ENCODE measurements at places on chromosomes 7 and 10.
A peak's percentile ranks its signal among the peaks of the same experiment; 100 is the strongest.

- DNase-seq, result no peak
These were observed 49.5 kb upstream of the CAPZA2 start for GRCh38 chr7:116812860-116813259.

- DNase-seq, result no peak
These were observed 66.8 kb downstream of the MINDY4 start for GRCh38 chr7:30838008-30838407.

- no peak for DNase-seq
These were observed 77.5 kb downstream of the ARID5B start for GRCh38 chr10:61978965-61979364.

- DNase-seq, result no peak
These were observed 374.3 kb downstream of the GRID1 start for GRCh38 chr10:85992324-85992723.

DNA sequence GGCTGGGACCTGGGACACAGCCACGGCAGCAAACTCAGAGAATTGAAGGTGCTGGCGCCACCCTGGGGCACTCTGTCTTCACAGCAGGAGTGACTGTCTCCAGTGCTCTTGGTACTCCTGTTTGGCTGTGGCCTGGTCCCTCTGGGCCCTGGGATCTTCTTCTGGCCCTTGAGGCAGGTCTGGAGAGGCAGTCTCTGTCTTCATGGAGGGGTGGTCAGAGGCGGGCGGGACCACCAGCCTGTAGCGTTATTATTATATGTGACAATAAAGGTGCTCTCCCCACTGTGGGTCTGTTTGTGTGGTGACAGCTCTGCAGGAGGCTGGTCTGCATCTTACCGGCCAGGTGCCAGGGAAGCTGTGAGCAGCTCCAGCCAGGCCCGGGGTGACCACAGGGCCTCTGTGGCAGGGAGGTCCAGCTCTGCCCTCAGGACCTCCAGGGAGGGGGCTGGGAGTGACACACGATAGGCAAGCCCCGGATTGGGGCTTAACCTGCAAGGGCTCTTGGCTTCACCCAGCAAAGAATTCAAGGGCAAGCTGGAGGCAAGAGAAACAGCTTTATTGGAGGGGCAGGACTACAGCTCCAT is 70.3 kb downstream of the MYL10 start:
- DNase-seq, result no peak

- no peak for DNase-seq
These were observed 34.8 kb upstream of the PITRM1 start for GRCh38 chr10:3207351-3207750.

DNA sequence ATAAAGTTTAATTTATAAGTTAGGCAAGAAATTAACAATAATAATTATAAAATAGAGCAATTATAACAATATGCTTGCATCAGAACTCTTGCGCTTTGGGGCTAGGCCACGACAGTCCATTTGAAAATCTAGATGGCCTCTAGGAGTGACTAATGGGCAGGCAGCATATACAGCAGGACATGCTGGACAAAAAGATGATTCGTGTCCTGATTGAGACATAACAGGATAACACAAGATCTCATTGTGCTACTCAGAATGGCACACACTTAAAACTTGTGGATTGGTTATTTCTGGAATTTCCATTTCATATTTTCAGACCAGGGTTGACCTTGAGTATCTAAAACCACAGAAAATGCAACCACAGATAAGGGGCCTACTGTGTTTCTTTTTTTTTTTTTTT is 27.5 kb downstream of the CTNNA3 start:
- DNase-seq, result no peak

DNA sequence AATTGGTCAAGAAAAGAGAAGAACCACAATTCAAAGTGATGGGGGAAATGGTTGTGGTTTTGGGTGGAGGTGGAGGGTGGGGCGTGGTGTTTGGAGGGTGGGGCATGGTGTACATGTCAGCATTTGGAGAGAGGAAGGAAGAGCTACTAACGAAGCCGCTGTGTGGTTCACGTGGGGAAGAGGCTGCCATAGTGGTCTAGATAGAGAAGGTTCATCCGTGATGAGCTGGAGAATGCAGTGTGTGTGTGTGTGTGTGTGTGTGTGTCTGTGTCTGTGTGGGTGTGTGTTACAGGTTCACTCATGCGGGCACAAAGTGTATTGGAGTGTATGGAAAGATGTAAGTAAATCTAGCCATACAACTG is 6.1 kb upstream of the VCL start:
- peak; percentile 86 for DNase-seq

DNA sequence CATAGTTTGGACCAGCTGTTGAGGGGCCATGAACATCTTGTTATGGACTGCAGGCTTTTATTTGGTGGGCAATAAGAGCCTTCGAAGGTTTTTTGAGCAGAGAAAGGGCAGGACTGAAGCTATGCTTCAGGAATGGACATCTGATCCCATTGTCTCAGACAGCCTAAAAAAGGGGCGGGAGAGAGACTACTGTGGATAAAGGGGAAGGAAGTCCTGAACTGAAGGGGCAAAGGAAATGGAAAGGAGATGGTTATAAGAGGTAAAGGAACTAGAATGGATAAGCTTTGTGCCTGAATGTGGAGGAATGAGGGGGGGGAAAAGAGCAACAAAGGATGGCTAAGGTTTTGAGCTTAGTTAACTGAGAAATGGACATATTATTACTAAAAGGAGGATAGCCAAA is 172.5 kb downstream of the SKAP2 start:
- DNase-seq, result no peak

DNA sequence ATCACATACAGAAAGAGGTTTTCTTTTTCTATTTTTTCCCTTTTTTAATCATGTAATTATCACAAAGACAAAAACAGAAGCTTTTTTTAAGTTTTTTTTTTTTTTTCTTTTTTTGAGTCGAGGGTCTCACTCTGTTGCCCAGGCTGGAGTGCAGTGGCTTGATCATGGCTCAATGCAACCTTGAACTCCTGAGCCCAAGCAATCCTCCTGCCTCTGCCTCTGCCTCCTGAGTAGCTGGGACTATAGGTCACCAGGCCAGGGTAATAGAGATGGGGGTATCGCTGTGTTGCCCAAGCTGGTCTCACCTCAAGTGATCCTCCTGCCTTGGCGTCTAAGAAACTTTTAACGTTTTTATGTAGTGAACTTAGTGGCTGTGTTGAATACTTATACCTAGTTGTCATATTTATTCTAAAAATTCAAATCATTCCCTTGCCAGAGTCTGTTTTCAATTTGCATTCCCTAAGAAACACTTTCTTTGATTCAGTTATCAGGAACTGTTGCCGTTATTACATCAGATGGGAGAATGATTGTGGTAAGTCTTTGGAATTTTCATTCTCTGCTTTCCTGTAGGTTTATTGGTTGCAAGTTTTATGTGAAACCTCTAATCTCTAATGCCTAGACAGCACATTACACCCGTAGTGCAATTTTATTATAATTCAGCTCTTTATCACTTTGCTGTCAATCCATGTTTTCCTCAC is 1.3 kb downstream of the LSM8 start:
- DNase-seq, result no peak

- no peak for DNase-seq
These were observed 52.4 kb downstream of the ARMH3 start for GRCh38 chr10:102003541-102003940.

GRCh38 chr10:42691361-42692120 is 53.2 kb upstream of the ZNF33B start:
- no peak for DNase-seq

- DNase-seq, result no peak
These were observed 20.9 kb downstream of the PARP12 start for GRCh38 chr7:140041659-140042385.

GRCh38 chr10:71860243-71861029 is 9.4 kb upstream of the PSAP start:
- no peak for DNase-seq

- DNase-seq, result no peak
These were observed 461 bp upstream of the HTRA1 start for GRCh38 chr10:122460891-122461293.

GRCh38 chr7:22219036-22219435 is 137.9 kb downstream of the RAPGEF5 start:
- no peak for DNase-seq

GRCh38 chr7:16083931-16084330 is 337.4 kb downstream of the CRPPA start:
- DNase-seq, result no peak

- no peak for DNase-seq
These were observed 22.5 kb downstream of the CEP41 start for GRCh38 chr7:130418306-130418705.

DNA sequence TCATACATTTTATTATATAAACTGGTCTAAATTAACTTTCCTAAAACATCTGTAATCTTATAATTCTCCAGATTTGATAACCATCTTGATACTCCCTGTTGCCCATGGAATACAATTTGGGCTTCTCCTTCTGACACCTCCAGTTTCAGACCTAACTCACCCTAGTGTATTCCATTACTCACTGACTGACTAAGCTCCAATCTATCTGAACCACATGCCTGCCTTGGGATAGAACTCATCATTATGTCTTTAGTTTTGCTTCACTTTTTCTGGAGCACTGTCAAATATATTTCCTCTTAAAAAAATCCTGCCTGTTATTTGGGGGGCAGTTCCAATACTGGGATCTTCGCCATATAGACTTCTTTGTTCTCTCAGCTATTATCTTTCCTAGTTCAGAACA is 4.9 kb upstream of the FOXP2 start:
- DNase-seq, result no peak

DNA sequence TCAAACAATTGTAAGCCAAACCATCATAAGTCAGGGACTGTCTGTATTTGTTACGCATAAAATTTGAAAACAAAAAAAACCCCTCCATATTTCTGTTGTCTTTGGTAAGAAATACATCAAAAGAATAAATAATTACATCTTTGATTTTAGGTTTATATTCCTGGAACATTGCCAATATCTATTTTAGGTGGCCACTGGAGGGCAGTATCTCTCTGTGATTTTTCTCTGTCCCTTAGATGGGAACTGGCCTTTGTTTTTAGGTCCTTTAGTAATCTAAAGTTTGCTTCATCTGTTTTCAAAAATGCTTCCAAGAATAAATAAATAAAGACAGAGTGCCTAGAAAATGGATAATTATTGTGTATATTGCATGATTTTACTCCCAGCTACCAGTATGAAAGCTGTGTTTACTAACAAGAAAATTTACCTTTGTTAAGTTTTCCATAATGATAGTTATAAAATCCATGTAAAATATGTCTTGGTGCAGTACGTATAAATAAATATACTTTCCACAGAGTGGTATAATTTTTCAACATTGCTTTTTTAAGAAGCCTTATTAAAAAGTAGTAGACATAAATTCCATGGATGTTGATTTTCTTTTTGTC is 64.2 kb downstream of the PHYHIPL start:
- no peak for DNase-seq

DNA sequence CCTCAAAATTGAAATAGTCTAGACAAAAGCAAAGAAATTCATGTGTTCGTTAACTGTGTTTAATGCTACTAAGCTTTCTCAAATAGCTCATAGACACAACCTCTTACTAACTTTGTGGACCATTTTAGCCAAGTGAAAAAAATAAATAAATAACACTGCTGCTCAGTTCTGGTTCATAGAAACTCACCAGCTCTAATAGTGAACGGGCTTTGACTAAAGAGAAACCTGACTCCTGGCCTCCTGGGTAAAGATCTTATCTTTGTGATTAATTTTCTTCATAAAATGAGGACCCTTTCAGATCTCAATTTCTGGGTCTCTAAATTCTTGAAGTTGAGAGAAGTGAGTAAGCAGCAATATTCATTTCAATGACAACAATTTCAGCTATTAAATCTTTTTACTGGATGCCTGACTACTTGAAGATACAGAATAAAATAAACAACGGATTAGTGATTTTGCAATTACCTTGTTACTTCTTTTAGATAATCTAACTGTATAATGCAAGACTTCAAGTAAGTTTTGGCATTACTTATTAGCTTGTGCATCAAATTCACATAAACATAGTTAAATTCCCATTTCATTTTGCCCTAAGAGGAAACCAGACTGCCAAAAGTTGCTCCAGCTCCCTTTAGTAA is 3.1 kb downstream of the CADPS2 start:
- DNase-seq, result no peak

DNA sequence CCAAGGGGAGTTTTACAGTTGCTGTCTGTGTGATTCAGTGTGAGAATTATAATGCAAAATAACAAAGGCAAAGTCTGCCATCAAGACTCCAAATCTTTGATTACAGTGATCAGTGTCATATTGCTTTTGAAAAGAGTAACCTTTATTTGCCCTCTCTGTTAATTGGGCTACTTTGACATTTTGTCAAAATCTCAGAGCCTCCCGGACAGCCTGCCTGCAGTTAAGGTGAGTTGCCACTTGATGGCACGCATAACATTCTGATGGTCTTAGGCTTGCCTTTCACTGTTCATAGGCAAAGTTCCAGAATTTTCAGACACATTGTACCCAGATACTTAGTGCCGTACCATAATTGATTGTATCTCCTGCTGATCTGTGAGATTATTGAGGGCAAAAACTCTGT is 253.5 kb downstream of the ABCA13 start:
- DNase-seq, result no peak

DNA sequence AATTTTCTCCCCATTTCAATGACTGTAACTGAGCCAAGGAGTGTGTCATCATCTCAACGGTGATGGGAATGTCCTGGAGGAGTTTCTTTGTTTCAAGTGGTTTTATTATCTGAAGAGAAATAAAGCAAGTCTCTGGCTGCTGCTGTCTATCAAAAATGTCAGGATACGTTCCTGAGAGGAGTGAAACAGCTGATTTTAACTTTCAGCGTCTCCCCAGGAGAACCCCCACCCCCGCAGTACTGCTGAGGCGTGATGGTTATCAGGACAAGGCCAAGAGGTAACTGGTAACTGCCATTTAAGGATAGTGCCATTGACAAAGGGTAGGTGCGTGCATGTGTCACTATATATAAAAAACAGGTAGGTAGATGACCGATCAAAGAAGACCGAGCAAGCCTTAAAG is 70.3 kb upstream of the LRGUK start:
- DNase-seq, result no peak

- no peak for DNase-seq
These were observed 33.8 kb downstream of the UBE2H start for GRCh38 chr7:129918922-129919321.

- DNase-seq, result no peak
These were observed 8.4 kb downstream of the IFIT2 start for GRCh38 chr10:89310056-89310893.

DNA sequence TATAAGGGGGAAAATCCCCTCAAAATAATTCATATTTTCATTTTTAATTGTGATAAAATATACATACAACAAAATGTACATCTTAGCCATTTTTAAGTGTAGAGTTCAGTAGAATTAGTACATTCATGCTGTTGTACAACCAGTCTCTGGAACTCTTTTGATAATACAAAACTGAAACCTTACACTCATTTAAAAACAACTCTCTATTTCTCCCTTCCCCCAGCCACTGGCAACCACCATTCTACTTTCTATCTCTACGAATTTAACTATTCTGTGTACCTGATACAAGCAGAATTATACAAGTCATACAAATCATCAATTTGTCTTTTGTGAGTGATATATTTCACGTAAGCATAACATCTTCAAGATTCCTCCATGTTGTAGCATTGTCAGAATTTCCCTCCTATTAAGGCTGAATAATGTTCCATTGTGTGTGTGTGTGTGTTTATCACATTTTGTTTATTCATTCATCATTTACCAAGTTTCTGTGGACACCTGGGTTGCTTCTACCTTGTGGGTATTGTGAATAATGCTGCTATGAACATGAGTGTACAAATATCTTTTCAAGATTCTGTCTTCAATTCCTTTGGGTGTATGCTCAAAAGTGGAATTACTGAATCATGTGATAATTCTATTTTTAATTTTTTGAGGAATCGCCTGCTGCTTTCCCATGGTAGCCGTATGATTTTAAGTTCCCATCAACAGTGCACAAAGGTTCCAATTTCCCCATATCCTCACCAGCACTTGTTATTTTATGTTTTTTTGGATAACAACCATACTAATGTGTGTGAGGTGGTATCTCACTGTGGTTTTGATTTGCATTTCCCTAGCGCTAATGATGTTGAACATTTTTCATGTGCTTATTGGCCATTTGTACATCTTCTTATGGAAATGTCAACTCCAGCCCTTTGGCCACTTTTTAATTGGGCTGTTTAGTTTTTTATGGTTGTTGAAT is 4.7 kb upstream of the EBLN1 start:
- no peak for DNase-seq

Data from central memory CD4-positive, alpha-beta T cell (primary cell).